Fibroblast of gingiva (primary cell): ENCODE measurements at places on chromosomes 4 and X.

- DNase-seq = no peak
These were observed 67.4 kb downstream of the VCX2 start for GRCh38 chrX:8103655-8104054.

DNA sequence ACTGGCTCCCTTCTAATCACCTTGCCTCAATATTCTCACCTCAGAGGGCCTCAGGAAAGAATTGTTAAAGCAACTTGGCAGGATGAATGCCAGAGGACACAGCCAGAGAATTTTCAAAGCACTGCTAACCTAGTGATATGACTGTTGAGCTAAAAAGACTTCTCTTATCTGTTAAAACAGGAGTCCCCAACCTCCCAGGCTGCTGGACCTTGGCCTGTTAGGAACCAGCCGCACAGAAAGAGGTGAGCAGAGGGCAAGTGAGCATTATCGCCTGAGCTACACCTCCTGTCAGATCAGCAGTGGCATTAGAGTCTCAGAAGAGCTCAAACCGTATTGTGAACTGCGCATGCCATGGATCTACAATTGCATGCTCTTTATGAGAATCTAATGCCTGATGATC lies 1.7 kb upstream of the KCNE5 start:
- DNase-seq = no peak

GRCh38 chrX:118513120-118513898 lies 17.7 kb downstream of the DOCK11 start:
- DNase-seq = no peak

DNA sequence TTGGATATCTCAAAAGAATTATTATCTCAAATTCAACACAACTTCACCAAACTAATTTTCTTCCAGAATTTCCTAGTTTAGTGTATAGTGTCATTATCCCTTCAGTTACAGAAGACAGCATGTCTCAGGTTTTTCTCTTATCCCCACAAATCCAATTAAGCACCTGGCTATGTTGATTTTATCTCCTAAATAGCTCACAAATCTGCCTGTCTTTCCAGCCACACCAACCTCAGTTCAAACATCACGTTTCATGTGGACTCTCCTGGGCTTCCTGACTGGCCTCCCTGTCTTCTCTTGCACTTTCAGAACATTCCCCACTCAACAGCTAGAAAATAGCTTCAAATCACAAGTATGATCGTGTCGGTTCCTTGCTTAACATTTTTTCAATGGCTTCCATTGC lies 14.8 kb downstream of the STK32B start:
- no peak for DNase-seq

GRCh38 chr4:30429813-30430761 lies 290.1 kb upstream of the PCDH7 start:
- DNase-seq = no peak

- DNase-seq = no peak
These were observed 4.8 kb upstream of the SH2D1A start for GRCh38 chrX:124341396-124342132.

- no peak for DNase-seq
These were observed 106.7 kb upstream of the BMP2K start for GRCh38 chr4:78669453-78669852.

DNA sequence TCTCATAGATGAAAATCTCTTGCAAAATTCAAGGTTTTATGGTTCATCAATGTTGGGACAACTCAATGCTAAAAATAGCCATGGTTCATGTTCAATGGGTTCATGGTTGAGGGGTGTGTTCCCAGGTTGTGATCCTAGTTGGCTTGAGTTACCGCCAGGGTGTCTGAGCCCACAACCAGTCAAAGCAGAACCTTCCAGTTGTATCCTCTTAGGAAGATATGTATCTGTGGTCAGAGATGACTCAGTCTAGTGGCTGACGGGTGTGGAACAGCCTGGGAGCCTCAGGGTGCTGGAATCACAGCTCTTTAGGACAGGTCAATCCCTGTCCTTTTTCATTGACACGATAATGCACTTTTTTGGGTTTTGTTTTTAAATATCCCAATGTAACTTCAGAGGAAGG lies 192.3 kb upstream of the NR3C2 start:
- no peak for DNase-seq
